ENCODE measurements at places on chromosomes 3 and 15.

GRCh38 chr3:78589778-78590177 lies 1178.0 kb downstream of the ROBO1 start:
- DNase-seq, result no peak

DNA sequence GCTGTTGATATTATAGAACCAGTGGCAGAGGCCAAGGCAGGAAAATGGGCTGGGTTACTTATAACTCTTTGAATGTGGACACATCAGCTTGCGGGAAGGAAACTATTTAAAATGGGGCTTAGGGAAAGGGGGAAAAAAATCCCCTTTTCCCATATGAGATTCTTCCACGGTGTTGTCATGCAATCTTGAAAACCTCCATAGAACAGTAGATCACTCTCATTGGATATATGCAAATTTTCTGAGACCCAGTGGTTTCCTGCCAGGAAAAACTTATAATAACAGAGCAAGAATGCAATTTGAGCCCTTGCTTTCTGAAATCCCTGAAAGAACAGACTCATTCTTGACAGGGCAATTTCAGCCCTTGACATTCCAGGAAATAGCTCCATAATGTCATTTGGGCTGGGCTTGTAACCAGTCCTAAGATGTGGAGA lies 31.1 kb downstream of the TMEM212 start:
- no peak for DNase-seq

- no peak for DNase-seq
Measured at GRCh38 chr3:37531066-37531720, 330.5 kb upstream of the CTDSPL start.

GRCh38 chr3:127630811-127631714 lies 2.1 kb downstream of the PODXL2 start:
- DNase-seq, result no peak

DNA sequence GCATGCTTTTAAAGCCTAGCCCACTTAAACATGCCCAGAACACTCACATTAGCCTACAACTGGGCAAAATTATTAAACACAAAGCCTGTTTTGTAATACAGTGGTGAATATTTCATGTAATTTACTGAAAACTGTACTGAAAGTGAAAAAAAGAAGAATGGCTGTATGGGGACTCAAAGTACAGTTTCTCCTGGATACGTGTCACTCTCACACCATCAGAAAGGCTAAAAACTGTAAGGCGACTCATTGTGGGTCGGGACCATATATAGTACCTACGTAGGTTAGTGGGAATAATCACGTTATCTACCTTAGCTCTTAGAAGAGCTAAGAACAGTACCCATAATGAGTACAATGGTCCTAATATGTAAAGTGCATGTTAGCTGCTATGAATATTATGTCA lies 80.2 kb upstream of the SPATA12 start:
- DNase-seq, result no peak

DNA sequence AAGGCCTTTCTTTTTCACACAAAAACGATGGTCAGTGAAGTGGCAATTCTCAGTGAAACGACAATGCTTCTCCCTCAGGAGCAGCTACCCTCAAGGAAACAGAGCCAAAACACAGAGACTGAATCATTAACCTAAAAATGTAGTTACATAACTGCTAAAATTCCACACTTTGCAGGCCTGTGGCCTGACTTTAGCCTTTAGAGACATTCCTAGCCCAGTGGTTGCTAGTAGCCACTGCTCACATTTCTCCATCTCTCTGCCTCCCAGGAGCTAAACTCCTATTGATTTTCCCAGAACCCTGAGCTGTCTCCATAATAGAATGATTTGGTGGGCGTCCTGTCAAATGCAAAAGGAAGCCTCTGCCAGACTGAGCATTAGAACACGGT lies 630.1 kb upstream of the KCNMB2 start:
- no peak for DNase-seq

- no peak for DNase-seq
Measured at GRCh38 chr3:189375532-189375931, 203.8 kb downstream of the TPRG1 start.

GRCh38 chr3:123153125-123154019 lies 48.4 kb upstream of the SEC22A start:
- no peak for DNase-seq

DNA sequence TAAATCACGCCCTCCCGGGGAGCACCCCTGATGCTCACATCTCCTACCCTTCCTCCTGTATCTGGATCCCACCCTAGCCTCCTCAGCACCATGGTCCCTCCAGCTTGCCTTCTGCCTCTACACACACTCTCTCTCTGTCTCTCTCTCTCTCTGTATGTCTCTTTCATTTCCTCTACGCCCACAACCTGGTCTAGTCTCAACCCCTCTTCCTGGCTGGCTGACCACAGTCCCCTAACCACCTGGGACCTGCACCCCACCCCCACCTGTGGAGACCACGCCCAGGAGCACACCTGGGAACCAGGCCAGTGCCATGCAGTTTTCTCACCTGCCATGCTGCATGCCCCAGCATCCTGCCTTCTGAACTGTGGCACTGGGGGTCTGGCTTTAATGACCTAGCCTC lies 4.0 kb upstream of the CFAP100 start:
- DNase-seq, result no peak

- no peak for DNase-seq
Measured at GRCh38 chr15:52068004-52068615, 44.5 kb downstream of the BCL2L10 start.

GRCh38 chr3:197226179-197226578 lies 72.2 kb downstream of the DLG1 start:
- DNase-seq, result no peak

DNA sequence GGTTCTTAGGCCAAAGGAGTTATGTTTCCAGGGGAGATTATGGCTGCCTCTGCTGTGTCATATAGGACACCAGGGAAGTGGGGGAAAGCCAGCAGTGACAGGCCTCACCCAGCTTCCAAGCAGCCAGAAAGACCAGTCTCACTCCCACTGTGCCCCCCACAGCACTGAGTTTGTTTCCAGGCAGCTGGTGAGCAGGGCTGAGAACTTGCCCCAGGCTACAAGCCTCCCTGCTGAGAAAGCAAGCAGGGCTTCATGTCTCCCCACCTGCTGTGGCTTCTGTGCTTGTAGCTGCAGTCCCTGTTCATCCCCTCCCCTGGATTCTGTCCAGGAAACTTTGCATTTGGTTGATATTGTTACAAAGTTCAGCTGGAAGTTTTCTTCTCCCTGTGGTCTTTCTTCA lies 376.3 kb downstream of the PDCD6IP start:
- no peak for DNase-seq

GRCh38 chr3:42906070-42906847 lies at the start of gene ZNF662:
ZNF662 (plus strand) TSS chr3:42906142; CDS start chr3:42908115, 1,973 bp downstream.
- DNase-seq, result no peak

- DNase-seq, result peak; percentile 53
Measured at GRCh38 chr3:52317208-52318000, 1.3 kb downstream of the DNAH1 start.

GRCh38 chr3:134867277-134867676 lies 72.2 kb downstream of the EPHB1 start:
- no peak for DNase-seq

GRCh38 chr3:149026718-149027117 lies 35.4 kb downstream of the GYG1 start:
- DNase-seq, result no peak

- no peak for DNase-seq
Measured at GRCh38 chr3:58416191-58416590, 17.4 kb downstream of the PDHB start.

DNA sequence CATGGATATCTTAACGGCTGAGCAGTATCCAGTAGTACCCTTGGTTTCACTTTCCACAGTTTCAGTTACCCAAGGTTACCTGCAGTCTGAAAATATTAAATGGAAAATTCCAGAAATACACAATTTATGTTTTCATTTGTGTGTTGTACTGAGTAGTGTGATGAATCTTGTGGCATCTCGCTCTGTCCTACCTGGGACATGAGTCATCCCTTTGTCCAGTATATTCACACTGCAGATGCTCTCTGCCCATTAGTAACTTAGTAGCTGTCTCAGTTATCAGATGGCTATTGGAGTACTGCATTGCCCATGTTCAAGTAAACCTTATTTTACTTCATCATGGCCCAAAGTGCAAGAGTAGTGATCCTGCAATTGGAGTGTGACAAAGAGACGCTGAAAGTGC lies 26.1 kb downstream of the GASK1A start:
- no peak for DNase-seq

DNA sequence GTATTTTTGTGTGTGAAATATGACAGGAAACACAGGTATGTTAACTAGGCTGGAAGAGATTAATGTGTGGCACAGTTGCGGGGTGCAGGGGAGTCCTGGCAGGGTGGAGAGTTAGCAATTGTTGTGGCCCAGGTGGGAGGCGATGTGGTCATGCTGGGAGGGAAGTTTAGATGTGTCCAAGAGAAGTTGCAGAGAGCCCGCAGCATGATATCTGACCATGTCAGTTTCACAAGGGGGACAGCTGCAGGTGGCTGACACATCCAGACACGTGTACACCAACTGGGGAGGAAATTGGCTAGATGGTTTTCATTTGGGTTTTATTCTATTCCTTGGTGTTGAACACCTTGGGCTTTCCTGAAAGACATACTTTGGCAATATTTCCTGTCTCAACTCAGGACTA lies 172.8 kb upstream of the RGMA start:
- no peak for DNase-seq

DNA sequence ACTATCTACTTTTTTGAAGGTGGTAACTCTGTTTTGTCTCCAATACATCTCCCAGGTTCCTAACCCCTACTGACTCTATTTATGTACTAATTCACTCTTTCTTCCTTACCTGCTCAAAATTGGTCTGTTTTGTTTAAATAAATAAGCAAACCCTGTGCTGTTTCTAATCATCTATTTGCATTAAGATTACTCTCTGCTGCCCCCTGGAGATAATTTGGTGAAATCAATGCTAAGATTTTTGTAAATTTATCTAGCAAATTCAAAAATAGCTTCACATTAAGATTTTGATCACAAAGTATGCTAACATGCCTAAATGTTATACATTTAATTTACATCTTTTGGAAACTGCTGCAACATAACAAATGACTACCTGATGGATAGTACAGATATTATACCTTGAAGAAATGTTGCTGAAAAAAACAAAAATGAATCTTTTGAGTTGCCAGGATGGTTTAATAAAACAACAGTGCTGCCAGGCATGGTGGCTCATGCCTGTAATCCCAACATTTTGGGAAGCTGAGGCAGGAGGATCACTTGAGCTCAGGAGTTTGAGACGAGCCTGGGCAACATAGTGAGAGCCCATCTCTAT lies 4.4 kb upstream of the CD200R1 start:
- no peak for DNase-seq

DNA sequence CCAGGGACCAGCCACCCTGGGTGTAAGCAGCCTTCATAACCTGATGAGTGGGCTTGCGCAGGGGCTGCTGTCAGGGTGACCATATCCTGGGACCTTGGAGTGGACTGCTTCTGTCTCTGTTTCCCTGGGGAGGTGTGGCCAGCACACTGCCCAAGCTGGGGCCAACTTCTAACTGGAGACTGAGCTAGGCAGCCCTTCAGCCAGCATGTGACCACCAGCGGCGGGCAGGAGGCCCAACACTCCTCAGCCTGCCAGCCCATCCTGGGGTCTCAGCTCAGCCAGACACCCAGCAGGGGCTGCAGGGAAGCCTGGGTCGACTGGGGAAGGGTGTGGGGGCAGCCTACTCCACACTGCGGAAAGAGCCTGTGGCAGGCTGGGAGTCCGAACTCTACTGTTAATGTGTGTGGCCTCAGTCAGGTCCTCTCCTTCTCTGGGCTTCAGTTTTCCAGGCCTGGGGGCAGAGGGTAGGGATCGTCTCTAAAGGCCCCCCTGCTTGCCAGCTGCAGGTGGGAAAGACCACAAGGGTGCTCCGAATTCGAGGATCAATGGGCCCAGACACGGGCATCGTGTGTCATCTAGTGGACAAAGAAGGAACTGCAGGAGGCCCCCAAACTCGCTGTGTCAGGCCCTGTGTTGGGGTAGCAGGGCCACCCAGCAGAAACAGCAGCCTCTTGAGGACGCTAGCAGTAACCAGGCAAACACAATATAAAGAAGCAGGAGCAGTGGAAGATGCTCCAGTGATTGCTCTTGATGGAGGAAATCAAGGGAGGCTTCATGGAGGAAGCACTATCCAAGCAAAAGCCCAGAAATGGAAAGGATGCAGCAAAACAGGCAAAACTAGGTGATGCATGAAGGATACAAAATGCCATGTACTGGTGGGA lies 2.0 kb upstream of the SEMA3G start:
- peak; percentile 37 for DNase-seq

DNA sequence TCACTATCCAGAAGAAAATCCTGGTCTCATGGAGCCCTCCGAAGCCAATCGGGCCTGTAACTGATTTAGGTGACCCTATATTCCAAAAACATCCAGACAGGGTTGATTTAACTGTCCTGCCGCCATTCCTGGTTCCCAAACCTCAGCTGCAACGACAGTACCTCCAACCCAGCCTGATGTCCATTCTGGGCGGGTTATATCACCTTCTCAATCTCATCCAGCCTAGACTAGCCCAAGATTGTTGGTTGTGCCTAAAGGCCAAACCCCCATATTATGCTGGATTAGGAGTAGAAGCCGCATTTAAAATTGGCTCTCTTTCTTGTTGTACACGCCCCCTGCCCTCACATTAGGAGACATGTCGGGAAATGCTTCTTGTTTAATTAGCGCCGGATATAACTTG lies 36.7 kb downstream of the ZBTB11 start:
- no peak for DNase-seq

DNA sequence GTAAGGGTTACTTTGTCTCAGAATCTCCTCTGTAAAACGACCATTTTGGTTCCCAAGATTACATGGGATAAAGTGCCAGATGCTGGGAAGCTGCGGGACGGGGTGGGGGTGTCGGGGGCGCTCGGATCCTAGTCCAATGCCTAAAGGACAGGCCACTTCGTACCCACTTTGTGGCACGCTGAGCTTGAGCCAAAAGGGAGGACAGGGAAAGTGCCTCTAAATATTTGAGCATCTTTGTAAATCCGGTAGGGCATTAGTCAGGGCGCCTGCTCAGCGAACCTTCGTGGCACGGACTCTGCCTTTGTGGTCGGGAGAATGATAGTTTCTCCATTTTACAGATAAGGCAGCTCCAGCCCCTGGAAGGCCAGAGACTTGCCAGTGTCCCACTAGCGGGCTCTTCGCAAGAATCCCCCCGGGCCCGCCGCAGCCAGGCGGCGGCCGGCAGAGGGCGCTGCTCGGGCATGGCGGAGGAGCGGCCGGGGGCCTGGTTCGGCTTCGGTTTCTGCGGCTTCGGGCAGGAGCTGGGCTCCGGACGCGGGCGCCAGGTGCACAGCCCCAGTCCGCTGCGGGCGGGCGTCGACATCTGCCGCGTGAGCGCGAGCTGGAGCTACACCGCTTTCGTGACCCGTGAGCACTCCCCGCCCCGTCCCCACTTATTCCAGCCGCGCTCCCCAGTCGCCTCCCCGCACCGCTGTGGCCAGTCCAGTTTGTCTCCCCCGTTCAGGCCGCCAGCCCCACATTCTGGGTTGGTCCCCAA lies 1.8 kb downstream of the RCCD1 start:
- DNase-seq, result peak; percentile 33

- no peak for DNase-seq
Measured at GRCh38 chr3:56887402-56888025, 85.8 kb upstream of the ARHGEF3 start.

GRCh38 chr15:72902919-72903260 lies 119.3 kb upstream of the ADPGK start:
- DNase-seq, result no peak

- no peak for DNase-seq
Measured at GRCh38 chr3:102447272-102447671, 12.5 kb downstream of the ZPLD1 start.

Measured in stimulated activated CD8-positive, alpha-beta memory T cell treated with anti-CD3 and anti-CD28 coated beads, Interleukin-7, amount 100 ng/mL, for 1 hour (primary cell).